Lung (tissue), 17 donors: ENCODE measurements at places on chromosomes 3 and 15. TPM values are rescaled to one million over a fixed set of nuclear protein-coding genes. Genes with fewer than 3 reads are reported as not detected.

DNA sequence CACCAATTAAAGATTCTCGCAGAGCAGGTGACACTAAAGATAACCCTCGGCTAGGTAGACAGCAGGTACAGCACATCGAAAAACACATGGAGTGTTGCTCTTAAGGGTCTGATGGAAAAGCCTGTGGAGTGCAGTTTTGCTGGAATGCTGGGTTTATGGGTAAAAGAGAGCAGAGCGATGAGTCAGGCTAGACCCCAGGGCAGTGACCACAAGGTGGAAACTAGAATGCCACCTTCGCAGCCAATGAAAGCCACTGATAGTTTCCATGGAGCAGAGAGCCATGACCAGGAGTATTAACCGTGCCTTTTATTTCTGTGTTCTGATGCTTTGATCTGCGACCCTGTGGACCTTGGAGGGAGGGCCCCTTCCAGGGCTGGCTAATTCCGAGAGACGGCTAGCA, 149.8 kb downstream of the GABRB3 start:
- no peak for DNase-seq
- H3K4me3 ChIP-seq: no peak overlapping the region
- no peak overlapping the region for H3K27ac ChIP-seq

DNA sequence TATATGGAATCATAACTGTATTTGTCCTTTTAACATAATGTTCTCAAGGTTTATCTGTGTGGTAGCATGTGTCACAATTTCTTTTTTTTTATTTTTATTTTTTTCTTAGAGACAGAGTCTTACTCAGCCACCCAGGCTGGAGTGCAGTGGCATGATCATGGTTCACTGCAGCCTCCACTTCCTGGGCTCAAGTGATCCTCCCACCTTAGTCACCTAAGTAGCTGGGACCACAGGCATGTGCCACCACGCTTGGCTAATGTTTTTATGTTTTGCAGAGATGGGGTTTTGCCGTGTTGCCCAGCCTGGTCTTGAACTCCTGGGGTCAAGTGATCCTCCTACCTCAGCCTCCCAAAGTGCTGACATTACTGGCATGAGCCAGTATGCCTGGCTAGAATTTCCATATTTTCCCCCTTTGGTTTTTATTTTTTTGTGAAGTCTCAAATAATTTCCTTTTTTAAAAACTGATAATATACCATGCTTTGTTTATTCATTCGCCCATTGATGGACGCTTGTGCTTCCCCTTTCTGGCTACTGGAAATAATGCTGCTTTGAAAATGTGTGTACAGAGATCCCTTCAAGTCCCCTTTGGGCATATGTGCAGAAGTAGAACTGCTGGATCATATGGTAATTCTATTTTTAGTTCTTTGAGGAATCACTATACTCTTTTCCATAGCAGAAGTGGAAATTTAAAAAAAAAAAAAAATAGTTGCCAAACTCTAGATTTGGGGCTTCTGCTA, 28.4 kb downstream of the TMEM40 start:
- H3K27ac ChIP-seq: no peak overlapping the region
- H3K36me3 ChIP-seq: no peaks in the 10 kb centered on the region
- no peaks in the 10 kb centered on the region for H3K4me1 ChIP-seq
- no peak for DNase-seq
- no peak overlapping the region for H3K4me3 ChIP-seq

- no peaks in the 10 kb centered on the region for H3K27me3 ChIP-seq
- no peak overlapping the region for H3K27ac ChIP-seq
- peaks cover 51% of the 10 kb centered on the region for H3K4me1 ChIP-seq
Measured at GRCh38 chr3:23811919-23812318, 6.2 kb downstream of the UBE2E1 start.

- no peaks in the 10 kb centered on the region for H3K4me1 ChIP-seq
- no peaks in the 10 kb centered on the region for H3K27me3 ChIP-seq
- no peak for DNase-seq
- H3K36me3 ChIP-seq: no peaks in the 10 kb centered on the region
Measured at GRCh38 chr3:140756240-140757016, 78.6 kb downstream of the TRIM42 start.

DNA sequence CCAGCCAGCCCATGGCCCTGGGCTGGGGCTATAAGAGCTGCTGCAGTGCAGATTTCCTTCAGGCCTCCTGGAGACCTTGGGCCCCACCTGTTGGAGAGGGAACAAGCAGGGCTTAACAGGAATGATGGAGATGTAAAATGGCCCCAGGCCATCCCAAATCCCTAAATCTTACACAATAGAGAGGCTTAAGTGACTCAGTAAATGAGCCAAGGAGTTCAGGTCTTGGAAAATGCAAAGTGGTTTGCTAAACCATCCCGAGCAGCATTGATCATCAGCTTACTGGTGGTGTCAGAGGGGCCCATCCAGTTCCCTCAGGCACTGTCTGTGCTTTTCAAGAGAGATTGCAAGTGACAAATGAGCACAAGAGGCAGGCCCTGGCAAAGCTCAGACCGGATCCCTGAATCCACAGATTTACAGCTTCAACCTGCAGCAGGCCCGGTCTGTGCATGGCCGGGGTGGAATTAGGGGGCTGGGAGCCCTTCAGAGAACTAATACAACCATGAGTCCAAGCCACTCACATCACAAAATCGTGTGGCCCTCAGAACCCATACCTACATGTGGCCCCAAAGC, 325.4 kb downstream of the UACA start:
- H3K4me3 ChIP-seq: no peak overlapping the region
- H3K27ac ChIP-seq: no peak overlapping the region
- H3K27me3 ChIP-seq: peaks cover 7% of the 10 kb centered on the region
- DNase-seq: no peak
- H3K36me3 ChIP-seq: no peaks in the 10 kb centered on the region

GRCh38 chr3:184345317-184346144, 8.1 kb downstream of the FAM131A start:
- H3K27me3 ChIP-seq: no peaks in the 10 kb centered on the region
- H3K27ac ChIP-seq: peak overlapping the region; percentile 38
- no peak overlapping the region for H3K4me3 ChIP-seq
- peaks cover 15% of the 10 kb centered on the region for H3K36me3 ChIP-seq
- peak; percentile 62 for DNase-seq
- H3K4me1 ChIP-seq: peaks cover 32% of the 10 kb centered on the region

- no peak for DNase-seq
- H3K4me3 ChIP-seq: no peak overlapping the region
- H3K4me1 ChIP-seq: no peaks in the 10 kb centered on the region
Measured at GRCh38 chr15:32889214-32889613, 171.4 kb downstream of the GREM1 start.

DNA sequence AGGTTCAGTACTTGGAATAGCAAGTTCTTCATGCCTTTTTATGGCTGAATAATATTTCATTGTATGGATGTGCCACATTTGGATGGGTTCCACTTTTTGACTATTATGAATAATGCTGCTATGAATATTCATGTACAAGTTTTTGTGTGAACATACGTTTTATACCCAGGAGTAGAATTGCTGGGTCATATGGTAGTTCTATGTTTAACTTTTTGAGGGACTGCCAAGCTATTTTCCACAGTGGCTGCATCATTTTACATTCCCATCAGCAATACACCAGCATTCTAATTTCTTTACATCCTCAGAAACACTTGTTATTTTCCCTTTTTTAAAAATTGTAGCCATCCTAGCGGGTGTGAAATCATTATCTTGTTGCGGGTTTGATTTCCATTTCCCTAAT, 76.0 kb upstream of the PRR20G start:
- no peak overlapping the region for H3K4me3 ChIP-seq
- no peak overlapping the region for H3K27ac ChIP-seq
- no peaks in the 10 kb centered on the region for H3K36me3 ChIP-seq
- H3K27me3 ChIP-seq: peaks cover 10% of the 10 kb centered on the region
- no peak for DNase-seq

DNA sequence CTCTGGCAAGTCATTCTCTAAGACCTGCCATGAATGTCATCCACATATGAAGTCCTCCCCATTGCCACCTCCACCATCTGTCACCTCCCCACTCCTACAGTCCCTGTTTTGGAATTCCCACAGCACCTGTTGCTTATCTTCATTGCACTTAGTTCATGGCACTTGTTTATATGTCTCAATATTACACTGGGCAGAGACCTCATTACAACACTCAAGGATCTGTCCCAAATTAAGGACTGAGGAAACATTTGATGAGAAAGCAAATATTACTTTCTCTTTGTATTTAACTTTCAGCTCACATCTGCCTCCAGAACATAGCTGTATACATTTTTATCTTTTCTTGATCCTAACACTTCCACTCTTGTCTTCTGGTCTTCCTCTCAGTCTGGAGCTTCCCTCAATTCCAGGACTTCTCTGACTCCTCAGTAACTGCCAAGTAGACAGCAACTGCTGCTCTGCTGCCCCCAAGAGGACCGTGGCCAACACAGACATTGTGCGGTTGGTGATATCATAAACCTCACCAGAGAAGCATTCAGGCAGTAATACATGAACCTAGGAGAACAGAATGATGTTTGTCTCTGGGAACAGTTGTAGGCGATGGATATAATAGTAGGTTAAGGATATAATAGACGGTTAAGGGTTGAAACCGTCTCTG, 45.0 kb upstream of the FGF12 start:
- no peaks in the 10 kb centered on the region for H3K4me1 ChIP-seq
- DNase-seq: peak; percentile 21
- H3K27ac ChIP-seq: no peak overlapping the region
- no peaks in the 10 kb centered on the region for H3K36me3 ChIP-seq
- no peak overlapping the region for H3K4me3 ChIP-seq

- H3K36me3 ChIP-seq: no peaks in the 10 kb centered on the region
- H3K27ac ChIP-seq: no peak overlapping the region
- H3K4me3 ChIP-seq: no peak overlapping the region
- no peak for DNase-seq
- no peaks in the 10 kb centered on the region for H3K4me1 ChIP-seq
- H3K27me3 ChIP-seq: no peaks in the 10 kb centered on the region
Measured at GRCh38 chr15:100400996-100401395, 59.2 kb upstream of the ADAMTS17 start.

DNA sequence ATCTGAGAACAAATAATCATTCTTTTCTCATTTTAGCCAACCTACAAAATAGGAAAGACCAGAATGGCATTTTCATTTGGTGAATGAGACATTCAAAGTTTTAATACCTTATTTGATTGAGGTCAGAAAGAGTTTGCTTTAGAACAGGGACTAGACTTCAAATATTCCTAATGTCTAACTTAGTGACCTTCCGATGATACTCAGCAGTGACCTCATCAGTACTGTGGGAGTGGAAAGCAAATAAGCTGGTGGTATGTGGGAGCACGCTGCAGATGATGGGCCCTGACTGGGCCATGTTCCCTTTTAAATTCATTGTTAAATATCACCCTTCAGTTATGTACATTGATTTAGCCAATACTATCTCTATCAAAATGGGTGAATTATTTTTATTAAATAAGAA, 223.3 kb downstream of the P3H2 start:
- H3K27ac ChIP-seq: no peak overlapping the region
- no peak overlapping the region for H3K4me3 ChIP-seq
- no peaks in the 10 kb centered on the region for H3K27me3 ChIP-seq
- no peak for DNase-seq
- H3K36me3 ChIP-seq: no peaks in the 10 kb centered on the region

DNA sequence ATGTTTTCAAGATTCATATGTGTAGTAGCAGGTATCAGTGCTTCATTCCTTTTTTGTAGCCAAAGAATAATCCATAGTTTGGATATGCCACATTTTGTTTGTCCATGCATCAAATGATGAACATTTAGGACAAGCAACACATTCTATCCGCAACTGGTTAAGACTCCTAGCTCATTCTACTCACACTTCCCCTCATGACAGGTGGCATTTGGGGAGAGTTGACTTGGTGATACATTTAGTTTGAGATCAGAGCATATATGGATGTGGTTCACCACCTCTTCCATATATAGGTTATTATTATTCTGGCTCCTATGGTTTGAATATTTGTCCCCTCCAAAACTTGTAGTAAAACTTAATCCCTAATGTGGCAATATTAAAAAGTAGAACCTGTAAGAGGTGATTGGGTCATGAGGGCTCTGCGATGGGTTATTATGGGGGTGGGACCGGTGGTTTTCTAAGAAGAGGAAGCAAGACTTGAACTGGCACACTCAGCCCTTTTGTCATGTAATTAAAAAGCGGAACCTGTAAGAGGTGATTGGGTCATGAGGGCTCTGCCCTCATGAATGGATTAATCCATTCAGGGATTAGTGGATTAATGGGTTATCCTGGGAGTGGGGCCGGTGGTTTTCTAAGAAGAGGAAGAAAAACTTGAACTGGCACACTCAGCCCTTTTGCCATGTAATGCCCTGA, 75.3 kb upstream of the HRH1 start:
- DNase-seq: no peak
- peaks cover 4% of the 10 kb centered on the region for H3K27me3 ChIP-seq
- no peaks in the 10 kb centered on the region for H3K4me1 ChIP-seq
- no peaks in the 10 kb centered on the region for H3K36me3 ChIP-seq

DNA sequence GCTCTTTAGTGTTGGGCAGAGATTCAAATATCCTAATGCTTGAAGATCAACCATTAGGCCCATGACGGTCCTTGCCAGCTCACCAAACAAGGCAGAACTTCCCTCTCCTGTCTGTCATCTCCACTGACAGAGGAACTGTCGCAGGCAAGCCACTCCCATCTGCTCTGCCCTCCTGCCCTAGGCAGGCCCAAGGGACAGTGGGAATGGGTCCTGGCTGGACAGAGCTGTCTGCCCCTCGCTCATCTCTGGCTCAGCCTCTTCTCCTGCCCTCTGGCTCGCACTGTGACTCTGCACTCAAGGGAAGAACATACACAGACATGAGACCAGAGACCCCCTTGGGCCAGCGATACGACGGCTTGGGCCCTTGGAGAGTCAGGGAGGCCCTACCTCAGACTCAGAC, 7.6 kb upstream of the MUSTN1 start:
- no peak overlapping the region for H3K4me3 ChIP-seq
- no peak overlapping the region for H3K27ac ChIP-seq
- no peak for DNase-seq
- no peaks in the 10 kb centered on the region for H3K27me3 ChIP-seq

- H3K27me3 ChIP-seq: no peaks in the 10 kb centered on the region
- H3K36me3 ChIP-seq: no peaks in the 10 kb centered on the region
- H3K4me3 ChIP-seq: no peak overlapping the region
- DNase-seq: peak; percentile 80
- no peak overlapping the region for H3K27ac ChIP-seq
- peaks cover 7% of the 10 kb centered on the region for H3K4me1 ChIP-seq
Measured at GRCh38 chr3:13019243-13020095, 53.8 kb downstream of the IQSEC1 start.

GRCh38 chr3:99118381-99118780, 216.9 kb upstream of the DCBLD2 start:
- H3K4me1 ChIP-seq: no peaks in the 10 kb centered on the region
- H3K27ac ChIP-seq: no peak overlapping the region
- H3K36me3 ChIP-seq: no peaks in the 10 kb centered on the region
- no peak for DNase-seq
- H3K4me3 ChIP-seq: no peak overlapping the region

- no peak overlapping the region for H3K27ac ChIP-seq
- no peak for DNase-seq
- H3K27me3 ChIP-seq: no peaks in the 10 kb centered on the region
- H3K4me1 ChIP-seq: peaks cover 4% of the 10 kb centered on the region
- no peaks in the 10 kb centered on the region for H3K36me3 ChIP-seq
- H3K4me3 ChIP-seq: no peak overlapping the region
Measured at GRCh38 chr15:59616379-59616778, 4.8 kb downstream of the GCNT3 start.

The TMEM45A gene
- total RNA-seq: 37.6 TPM

The MYRIP gene
- total RNA-seq: 2.5 TPM

The BFSP2 gene
- total RNA-seq: not detected

The ARID3B gene
- 10.3 TPM for total RNA-seq

The CPN2 gene
- not detected for total RNA-seq

The CYP11A1 gene
- total RNA-seq: 0.97 TPM

The GABRR3 gene
- total RNA-seq: 0.09 TPM

The ADAMTSL3 gene
- total RNA-seq: 11.7 TPM

The DCLK3 gene
- total RNA-seq: 0.34 TPM

The CFAP20DC gene
- total RNA-seq: 2.3 TPM
